Activated naive CD8-positive, alpha-beta T cell treated with anti-CD3 and anti-CD28 coated beads for 36 hours (primary cell): ENCODE measurements at places on chromosomes 6 and 20.

DNA sequence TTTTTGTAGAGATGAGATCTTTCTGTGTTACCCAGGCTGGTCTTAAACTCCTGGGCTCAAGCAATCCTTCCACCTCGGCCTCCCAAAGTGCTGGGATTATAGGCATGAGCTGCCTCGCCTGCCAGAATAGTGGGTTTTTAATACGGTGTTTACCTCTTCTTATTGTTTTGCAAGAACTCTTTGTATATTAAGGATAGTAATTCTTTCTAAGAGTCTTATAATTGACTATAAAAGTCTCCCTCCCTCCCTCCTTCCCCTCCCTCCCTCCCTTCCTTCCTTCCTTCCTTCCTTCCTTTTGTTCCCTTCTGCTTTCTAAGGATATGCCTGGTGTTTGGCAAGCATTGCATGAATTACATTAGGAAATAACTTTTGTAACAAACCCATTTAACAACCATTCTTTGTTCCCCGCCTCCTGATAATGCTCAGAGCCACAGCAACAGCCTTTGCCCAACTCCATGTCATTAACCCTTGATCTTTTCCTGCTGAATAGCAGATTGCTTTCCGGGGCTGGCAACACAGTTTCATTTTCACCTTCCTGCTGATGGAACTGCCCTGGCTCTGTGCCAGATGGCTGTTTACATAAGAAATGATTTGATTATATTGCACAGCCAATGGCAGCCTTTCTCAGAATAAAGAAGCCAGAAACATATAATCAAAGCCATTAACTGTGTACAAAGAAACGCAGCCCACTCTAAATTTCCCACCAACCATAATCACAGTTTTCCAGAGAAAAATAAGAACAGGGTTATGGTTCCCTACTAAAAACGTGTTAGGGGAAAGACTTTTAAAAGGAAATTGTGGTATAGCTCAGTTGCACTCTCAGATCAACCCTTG is 143.7 kb upstream of the PTPN1 start:
- no peak for DNase-seq

GRCh38 chr6:31701666-31702404 is 1.3 kb downstream of the ABHD16A start:
- DNase-seq: no peak

DNA sequence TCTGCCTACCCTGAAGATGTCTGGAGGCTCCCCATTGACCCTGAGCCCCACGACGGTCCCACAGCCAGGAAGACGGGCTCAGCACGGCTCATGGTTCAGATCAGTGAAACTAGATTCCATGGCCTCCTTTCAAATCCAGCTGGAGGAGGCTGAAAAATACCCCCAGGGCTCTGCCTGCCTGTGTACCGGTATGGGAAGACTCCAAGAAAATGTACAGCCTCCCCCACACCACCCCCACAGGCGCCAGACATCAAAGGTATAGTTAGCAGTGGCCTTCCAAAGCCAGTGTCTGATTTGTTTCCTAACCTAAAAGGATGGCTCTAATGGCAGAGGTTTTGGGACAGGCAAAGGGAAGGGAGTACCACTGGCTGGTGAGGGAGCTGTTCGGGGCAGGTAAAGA is 86.2 kb upstream of the SNAP25 start:
- DNase-seq: no peak

DNA sequence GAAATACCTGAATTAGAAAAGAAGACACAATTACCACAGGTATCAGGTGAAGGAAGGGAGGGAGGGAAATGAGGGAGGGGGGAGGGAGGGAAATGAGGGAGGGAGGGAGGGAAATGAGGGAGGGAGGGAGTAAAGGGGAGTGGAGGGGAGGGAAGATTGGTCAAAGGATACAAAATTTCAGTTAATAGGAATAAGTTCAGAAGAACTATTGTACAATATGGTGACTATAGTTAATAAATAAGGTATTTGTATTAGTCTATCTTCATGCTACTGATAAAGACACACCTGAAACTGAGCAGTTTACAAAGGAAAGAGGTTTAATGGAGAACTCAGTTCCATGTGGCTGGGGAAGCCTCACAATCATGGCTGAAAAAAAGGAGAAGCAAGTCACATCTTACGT is 185.7 kb downstream of the EYA2 start:
- DNase-seq: no peak

GRCh38 chr6:155193526-155193925 is 70.3 kb upstream of the CLDN20 start:
- DNase-seq: no peak

DNA sequence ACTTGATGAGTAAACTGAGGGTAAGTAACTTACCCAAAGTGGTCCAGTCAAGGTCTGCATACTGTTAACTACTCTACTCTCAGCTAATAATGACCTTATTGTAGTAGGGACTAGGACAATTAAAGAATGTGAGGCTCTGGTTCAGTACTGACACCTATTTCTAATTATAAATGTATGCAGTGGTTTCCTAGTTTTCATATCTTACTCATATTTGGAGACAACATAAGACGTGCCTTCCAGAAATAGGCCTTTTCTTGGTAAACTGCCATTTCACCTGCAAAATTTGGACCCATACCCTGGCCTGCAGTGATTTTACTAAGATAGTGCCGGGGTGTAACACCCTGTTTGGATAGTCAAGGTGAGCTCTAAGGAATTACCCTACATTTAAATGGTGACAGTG is 24.7 kb downstream of the GJA1 start:
- DNase-seq: no peak

DNA sequence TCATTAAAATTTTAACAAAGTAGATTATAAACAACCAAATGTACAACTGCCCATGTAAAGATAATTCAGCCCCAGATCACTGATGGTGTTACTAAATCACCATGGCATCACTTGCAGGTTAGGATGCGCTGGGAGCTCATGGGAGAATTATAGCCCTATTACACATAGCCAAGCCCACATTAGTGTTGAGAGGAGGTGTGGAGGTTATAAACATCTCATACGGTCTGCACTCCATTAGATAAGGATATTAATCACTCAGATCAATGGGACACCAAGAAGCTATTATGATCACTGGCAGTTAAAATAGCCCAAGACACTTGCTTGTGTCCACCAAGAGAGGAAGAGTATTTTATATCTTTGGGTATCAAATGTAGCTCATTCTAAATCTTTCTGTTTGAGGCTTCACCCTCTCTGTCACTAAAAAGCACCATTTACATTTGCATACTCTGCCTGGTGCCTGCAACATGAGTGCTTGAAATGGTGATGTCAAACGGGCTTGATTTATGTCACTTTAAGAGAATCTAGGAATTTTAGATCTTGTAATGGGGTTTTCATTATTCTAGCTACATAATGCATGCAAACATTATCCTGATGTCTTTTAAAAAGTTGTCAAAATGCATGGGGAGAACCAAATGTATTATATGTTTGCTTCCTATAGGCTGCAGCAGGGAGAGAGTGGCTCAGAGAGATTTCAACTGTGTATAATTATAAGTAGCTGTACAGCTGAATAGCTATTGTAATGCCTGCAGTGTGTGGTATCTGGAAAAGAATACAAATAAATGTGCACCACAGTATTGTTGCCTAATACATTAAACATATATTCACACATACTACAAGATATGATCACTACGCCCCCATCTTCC is 654.1 kb upstream of the MARCKS start:
- no peak for DNase-seq

DNA sequence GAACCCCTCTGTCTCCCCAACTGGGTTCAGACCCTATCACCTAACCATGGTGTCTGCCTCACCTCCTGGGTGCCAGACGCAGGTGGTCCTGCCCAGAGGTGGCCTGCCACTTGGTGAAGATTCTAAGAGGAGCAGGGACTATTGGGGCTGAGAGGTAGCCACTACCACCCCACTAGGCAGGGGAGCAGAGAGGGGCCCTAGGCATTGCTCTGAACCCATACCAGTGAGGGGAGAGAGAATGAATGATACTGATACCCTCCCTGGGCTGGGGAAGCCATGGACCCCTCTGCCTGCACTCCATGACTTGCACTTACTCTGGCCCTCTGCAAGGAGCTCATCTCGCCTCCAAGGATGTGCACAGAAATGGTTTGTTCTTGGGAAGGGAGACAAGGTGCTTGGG is 31.7 kb upstream of the SPDEF start:
- no peak for DNase-seq

- DNase-seq: no peak
Measured at GRCh38 chr6:133435065-133435728, 194.0 kb downstream of the EYA4 start.

GRCh38 chr6:88565409-88565811 is 398.0 kb downstream of the RNGTT start:
- DNase-seq: no peak

- DNase-seq: no peak
Measured at GRCh38 chr6:74942130-74942529, 263.7 kb downstream of the COL12A1 start.

DNA sequence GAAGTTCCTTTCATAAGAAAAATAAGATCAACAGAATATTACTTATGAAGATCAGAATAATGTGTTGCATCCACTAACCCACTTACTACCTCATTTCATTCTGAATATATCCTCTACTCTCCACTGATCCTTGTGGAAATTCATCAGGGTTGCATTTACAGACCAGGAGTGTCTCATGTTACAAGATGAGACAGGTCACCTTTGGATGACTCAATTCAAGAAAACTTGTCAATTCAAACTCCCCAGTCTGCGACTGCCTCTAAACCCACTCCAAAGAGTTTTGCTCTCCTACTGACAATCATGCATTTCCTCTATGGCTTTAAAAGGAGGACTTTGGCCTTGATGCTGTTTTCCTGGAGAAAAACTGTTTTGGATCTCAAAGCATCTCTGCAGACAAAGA is 68.4 kb downstream of the ID4 start:
- no peak for DNase-seq

GRCh38 chr6:70274338-70274737 is 28.5 kb downstream of the COL9A1 start:
- no peak for DNase-seq

DNA sequence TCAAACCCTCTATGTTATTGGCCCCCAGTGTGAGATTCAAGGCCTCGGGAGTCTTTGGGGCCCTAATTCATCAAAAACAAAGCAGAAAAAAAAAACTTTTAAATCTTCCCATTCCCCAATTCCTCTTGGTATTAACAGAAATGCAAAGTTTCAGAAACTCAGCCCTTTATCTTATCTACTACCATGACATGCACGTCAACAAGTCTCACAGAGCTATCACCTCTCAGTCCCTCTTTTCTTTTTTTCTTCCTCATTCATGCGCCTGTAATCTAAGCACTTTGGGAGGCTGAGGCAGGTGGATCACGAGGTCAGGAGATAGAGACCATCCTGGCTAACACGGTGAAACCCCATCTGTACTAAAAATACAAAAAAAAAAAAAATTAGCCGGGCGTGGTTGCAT is 22.7 kb downstream of the SAMD3 start:
- DNase-seq: no peak

GRCh38 chr6:35044761-35045421 is 96.2 kb downstream of the TCP11 start:
- DNase-seq: no peak

DNA sequence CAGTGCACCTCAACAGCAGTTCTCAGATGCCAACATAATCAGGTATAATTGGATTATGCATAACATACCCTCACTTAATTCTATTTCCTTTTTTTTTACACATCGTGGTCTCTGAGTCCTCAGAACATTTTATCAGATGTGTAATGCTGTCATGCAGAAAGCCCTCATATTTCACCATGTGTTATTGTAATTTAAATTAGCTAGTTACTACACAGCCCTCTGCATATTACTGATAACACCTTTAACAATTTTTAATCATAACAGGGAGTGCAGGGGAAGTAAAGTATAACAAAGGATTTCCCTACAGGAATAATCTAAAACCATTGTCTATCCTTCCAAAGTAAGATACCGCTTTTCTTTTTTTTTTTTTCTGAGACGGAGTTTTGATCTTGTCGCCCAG is 91.9 kb upstream of the CCDC28A start:
- DNase-seq: no peak

DNA sequence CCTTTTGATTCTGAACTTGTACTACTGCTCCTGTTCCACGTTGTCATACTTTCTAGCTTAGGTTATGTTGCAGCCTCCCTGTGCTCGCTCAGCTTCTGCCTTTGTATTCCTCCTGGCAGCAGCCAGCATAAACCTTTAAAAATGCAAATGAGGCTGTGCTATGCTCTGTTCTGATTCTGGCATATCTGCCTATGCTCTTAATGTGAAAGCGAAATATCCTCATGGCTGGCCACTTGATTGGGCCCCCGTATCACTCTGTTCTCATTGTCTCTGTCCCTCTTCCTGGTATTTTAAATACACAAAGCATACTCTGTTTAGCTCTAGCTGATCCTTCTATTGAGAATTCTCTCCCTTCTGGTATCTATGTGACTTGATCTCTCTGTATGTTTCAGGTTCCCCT is 139.0 kb downstream of the JARID2 start:
- no peak for DNase-seq

- DNase-seq: no peak
Measured at GRCh38 chr6:64724091-64724490, 982.9 kb downstream of the EYS start.

DNA sequence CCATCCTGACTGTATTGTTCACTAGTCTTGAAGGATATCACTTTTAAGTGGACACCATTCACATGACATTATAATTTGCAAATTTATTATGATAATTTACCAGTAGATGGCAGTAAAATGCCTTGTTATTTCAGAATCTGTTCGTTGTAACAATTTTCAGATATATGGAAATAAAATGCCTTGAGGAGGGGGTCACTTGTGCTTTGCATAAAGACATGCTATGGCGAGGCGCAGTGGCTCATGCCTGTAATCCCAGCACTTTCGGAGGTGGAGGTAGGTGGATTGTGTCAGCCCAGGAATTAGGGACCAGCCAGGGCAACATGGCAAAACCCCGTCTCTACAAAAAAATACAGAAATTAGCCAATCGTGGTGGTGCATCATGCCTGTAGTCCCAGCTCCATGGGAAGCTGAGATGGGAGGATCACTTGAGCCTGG is 9.0 kb upstream of the NCOA6 start:
- DNase-seq: no peak

DNA sequence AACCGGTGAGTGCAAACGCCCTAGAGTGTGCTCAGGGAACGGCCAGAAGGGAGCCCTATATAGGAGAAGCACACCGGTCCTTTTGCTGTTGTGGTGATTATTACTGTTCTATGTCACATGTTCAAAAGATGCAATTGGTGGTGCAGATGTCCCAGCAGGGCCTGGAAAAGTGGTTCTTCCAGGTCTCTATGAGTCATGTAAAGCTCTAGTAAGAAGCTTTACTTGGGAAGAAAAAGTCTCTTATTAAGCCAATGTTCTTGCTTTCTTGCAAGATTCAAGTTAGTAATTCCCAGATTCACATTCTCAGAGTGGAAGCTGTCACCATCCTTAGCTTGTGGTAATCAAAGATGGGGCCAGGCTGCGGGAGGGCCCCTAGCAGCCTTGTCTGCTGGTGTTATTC is 23.3 kb downstream of the EDN3 start:
- no peak for DNase-seq

- DNase-seq: no peak
Measured at GRCh38 chr6:96302991-96303390, 218.6 kb upstream of the UFL1 start.
